NCI-H69 (cell line): ENCODE measurements at places on chromosomes 11 and 22.

DNA sequence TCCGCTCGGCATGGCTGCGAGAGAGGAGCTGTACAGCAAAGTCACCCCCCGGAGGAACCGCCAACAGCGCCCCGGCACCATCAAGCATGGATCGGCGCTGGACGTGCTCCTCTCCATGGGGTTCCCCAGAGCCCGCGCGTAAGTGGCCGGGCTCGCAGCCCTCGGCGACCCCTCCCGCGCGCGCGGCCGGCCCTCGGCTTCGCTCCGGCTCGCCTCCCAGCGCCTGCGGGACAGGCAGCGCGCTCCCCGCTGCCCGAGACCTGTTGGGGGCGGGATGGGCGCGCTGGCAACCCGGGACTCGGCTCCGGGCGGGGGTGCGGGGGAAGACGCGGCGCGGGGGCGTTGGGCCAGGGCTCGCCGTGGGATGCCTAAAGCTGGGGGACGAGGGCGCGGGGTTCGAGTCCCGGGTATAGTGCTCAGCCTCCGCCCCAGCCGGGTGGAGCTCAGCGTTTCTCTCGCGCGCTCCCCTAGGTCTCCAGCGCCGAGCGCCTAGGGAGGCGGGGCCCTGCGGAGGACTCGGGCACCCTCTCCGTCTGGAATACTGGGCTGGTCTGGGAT is 630 bp downstream of the UBASH3B start:
- DNase-seq = peak; percentile 56

DNA sequence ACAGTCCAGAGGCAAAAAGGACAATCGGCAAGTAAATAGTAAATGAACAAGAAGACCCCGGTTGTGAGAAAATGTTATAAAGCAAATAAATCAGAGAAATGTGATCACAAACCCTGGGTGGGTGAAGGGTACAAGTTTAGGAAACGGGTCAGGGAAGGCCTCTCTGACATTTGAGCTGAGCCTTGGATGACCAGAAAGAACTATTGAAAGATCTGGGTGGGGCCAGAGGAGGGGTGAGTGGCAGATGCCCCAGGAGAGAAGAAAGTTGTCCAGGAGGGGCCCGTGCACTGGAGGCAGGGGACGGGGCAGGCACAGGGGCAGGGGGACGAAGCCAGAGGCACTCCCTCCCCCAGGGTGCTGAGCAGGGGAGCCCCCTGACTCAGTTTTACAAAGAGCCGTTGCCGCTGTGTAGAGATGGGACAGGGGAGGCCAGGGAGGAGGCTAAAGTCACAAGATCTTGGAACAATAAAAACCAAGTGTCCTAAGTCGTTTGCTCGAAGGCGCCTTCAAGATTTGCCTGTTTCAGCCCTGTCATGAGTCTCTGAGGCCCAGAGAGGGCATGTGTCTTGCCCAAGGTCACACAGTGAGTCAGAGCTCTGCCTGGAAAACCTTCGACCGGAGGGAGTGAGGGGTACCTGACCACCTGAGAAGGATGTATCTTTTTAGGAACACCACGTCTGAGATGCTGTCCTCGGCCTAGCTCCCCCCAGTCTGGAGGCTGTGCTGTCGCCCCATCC is 10.8 kb upstream of the PDGFB start:
- no peak for DNase-seq

- DNase-seq = peak; percentile 5
Measured at GRCh38 chr11:134537296-134537695, 125.3 kb upstream of the B3GAT1 start.

DNA sequence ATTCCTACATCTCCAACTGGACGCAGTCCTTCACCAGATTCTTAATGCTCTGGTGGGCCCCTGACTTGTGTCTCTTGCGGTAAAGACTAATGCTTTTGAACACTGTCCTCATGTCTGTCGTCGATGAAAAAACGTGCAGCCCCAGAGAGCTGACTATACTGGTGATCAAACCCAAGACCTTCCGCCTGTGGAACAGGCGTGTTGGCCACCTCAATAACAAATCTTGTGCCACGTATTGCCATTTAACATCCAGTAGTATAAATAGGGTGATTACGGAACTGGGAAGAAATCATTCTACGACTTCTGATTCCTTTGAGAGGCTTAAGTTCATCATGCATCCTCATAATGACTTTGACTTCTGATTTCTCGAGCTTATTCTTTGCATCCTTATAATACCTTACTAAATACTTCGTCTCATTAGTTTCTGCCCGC is 45.6 kb downstream of the OR4D9 start:
- DNase-seq = peak; percentile 80

GRCh38 chr11:130585545-130585944 is 137.1 kb downstream of the ADAMTS15 start:
- DNase-seq = no peak

DNA sequence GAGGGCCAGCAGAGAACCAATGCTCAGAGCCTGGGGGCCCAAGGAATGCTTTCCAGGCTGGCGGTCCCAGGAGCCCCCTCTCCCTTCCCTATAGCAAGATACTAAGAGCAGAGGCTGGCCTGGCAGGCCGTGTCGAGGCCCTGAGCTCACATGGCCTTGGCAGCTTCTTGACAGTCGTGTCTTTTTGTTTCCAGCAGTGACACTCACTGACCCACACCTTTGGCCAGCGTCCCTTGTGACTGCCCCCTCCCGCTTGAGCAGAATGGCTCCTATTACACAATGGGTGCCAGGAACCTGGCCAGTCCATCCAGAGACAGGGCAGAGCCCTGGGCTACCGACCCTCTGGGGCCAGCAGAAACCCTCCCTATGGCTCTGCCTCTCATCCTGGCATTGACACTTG is 6.4 kb upstream of the CCND1 start:
- no peak for DNase-seq

DNA sequence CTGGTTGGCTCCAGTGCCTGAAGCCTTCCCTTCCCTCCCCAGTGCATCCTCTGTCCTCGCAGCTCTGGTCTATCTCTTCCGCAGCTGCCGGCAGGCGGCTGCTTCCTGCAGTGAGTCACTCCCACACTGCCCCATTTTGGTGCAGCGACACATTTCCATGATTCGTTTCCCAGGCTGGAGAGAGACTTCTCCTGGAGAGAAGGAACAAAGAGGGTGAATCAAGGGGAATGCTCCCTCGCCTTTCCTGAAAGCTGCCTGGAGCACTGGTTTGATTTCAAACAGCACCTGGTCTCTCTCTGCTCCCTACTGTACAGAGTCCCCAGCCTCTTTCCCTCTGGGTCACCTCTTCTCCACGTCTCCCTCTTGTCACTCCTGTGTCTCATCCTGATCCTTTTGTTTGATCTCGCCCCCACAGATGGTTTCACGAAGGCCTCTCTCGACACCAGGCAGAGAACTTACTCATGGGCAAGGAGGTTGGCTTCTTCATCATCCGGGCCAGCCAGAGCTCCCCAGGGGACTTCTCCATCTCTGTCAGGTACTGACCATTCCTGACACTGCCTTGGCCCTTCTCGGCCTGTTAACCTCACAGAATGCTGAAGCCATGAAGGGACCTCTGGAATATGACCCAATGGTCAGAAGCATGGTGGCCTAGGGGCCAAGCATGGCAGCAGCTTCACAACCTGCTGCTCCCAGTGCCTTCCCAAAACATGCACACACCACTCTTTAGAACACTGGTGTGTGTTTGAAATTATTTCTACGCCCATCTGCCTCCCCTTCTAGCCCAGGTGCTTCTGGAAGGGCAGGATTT is at the start of gene TMA7B:
Gene TMA7B (plus strand): TSS at position 758 of the 808 bp plus-strand sequence. CDS start 3,978 bp downstream, outside the sequence.
- peak; percentile 59 for DNase-seq

GRCh38 chr11:120141768-120142423 is 4.0 kb upstream of the TRIM29 start:
- DNase-seq = no peak

- DNase-seq = peak; percentile 66
Measured at GRCh38 chr22:38973289-38974169, 8.6 kb upstream of the APOBEC3B start.

GRCh38 chr11:69947059-69947792 is 128.0 kb upstream of the FGF3 start:
- DNase-seq = peak; percentile 10

- no peak for DNase-seq
Measured at GRCh38 chr22:28296452-28296851, 377.4 kb upstream of the PITPNB start.

DNA sequence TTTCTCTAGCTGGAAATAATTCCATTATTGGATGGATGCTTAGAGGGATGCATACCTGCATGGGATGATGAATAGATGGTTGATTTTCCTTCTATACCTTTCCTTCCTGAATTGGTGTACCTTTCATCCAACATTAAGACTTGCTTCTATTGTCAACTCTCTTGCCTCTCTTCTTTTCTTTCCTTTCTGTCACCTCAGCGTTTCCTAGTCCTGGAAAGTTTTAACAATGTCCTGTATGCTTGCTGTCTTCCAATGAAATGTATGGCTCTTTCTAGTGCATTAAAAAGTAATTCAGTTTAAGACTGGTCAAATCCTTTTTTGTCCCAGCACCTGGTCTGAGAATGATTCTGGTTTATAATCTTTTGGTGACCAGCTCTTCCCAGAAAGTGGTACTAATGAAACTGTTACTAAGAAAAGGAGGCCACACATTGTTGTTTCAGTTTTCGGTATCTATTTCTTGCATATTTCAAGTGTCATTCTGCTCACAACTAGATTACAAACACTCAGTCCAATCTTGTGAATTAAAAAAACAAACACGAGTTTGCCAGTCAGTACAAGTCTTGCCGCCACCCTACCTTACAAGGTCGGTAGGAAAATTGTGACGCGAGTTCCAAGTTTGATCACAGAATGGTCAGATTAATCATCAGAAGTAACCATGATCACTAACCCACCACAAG is 8.0 kb downstream of the POU2AF1 start:
- no peak for DNase-seq

DNA sequence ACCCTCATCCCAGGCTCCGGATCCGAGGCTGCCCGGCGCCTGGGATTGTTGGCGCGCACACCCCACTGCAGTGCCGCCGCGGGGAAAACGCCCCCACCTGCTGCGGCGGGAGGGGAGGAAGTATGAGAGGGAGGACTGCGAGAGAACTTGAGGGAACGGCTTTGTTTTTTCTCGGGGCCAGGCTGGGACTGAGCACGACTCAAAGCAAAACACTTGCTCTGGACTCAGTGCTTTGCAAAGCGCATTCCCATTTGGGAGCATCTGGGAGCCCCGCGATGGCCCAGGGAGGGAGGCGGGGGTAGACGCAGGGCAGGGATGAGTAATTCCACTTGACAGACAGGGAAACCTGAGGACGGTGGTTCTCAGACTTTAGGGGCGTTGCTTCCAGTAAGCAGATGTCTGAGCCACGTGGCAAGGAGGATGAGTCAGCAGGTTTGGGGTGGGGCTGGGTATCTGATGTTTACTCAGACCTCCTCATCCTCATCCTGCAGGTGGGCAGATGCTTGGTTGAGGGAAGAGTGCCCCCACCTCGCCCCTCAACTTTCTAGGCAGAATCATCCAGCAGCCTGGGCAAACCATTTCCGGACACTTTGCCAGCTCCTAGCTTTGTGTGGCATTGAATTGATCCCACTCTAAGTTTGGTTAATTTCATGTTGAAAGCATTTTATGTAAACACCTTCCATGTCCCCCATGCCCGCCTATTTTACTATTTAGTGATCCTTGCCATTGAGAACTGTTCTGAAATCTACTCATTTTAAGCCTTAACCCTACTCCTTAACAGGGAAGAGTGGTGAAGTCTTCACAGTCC is 1.5 kb downstream of the MIAT start:
- DNase-seq = peak; percentile 98

DNA sequence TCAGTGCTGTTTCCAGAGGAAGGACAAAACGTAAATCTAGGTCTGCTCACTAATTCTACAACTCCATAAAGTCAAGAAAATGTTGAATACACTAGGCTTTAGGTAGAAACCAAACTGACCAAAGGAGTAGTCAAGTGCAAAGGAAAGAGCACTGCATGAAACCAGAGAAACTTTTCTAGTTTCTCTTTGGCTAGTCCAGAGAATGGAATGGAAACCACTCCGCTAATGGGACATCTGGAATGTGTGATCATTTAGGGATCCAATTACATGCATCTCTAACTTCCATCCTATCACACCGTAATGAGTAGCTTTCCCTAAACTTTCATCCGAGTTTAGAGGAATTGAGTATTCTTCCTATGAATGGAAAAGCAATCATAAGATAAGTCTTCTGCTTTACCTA is 2.4 kb downstream of the OR52M1 start:
- no peak for DNase-seq

DNA sequence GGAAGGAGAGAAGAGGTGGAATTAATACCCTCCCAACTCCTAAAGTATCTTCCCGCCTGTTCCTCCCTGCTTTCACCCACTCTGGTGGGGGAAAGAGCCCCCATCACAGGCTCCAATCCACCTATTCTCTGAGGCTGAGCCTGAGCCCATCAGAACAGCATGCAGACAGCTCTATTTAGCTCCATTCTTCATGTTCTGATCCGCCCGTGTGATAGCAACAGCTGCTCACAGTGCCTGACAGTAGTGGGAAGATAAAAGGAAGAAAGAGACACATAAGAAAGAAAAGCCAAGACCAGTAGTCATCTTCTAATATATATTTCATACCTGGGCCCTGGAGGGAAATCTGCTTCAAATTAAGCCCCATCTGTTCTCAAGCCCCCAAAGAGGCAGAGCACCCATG is 80.3 kb upstream of the AKIP1 start:
- DNase-seq = no peak

GRCh38 chr11:73384531-73384871 is 8.3 kb downstream of the RELT start:
- no peak for DNase-seq

GRCh38 chr11:59773083-59773440 is 17.9 kb downstream of the STX3 start:
- DNase-seq = no peak

- no peak for DNase-seq
Measured at GRCh38 chr11:128398517-128399250, 188.7 kb downstream of the ETS1 start.

- peak; percentile 56 for DNase-seq
Measured at GRCh38 chr11:16080688-16081381, 275.5 kb downstream of the SOX6 start.

- DNase-seq = no peak
Measured at GRCh38 chr22:28328756-28329155, 350.9 kb downstream of the TTC28 start.

- DNase-seq = peak; percentile 33
Measured at GRCh38 chr11:45677770-45678512, 12.5 kb upstream of the CHST1 start.

- peak; percentile 73 for DNase-seq
Measured at GRCh38 chr11:111663820-111664219, 61.6 kb downstream of the SIK2 start.

DNA sequence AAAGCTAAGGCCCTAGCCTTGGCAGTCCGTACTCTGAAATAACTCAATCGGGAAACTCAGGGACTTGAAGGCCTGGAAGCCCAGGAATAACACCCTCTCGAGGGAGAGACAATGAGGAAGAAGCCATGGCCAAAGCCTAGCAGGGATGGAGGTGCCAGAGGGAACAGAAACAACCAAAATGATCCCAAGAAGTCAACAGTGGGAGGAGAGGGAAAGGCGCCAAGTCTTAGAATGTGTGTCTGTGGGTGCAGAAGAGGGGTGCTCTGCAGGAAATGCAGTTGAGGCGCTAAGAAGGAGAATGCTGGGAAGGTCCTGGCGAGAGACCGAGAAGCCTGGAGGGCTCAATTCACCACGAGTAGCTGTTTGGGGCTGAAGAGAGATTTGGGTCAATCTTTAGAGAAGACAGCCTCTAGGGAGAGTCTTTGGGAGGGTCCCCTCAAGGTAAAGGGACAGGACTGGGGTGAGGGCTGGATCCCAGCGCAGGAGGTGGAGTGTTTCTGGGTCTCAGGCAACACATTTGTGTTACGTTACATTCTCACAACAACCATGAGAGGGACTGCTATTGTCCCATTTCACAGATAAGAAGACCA is 760 bp upstream of the MAPK8IP1 start:
- DNase-seq = no peak
